H1 (cell line): ENCODE measurements at places on chromosomes 3 and 15. TPM values are rescaled to one million over a fixed set of nuclear protein-coding genes. Genes with fewer than 3 reads are reported as not detected.

DNA sequence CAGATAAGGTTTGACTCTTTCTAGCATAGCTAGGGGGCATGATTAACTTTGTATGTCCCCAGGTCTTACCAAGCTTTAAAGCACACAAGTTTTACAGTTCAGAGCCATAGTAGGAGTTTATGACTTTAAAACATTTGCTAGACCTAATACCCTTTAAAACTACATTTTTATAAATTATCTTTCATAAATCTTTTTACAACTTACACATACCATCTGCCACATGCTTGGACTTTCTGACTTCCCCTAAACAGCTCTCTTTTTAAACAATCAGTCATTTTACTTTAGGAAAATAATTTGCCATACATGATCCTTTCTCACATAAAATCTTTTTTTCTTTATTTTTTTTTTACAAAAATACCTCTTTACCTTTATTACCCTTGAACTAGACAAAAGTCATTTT, 735.3 kb upstream of the CADM2 start:
- DNase-seq, result no peak

GRCh38 chr3:196177967-196178366, 33.2 kb downstream of the ZDHHC19 start:
- DNase-seq, result no peak

GRCh38 chr15:58469432-58470353, 37.9 kb downstream of the LIPC start:
- DNase-seq, result no peak

DNA sequence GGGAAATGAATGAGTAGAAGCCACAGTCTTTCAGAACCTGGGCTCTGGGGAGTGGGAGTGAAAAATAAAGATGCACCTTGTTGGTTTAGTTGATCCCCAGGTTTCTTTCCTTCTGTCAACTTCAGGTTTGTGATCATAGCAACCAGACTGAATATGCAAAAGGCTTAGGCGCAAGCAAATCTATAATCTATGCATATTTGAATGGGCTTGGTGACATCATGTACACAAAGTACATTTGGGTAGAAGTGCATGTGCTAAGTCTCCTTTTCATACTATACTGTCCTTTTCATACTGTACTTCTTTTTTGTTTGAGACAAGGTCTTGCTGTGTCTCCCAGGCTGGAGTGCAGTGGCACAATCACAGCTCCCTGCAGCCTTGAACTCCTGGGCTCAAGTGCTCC, 132.4 kb upstream of the C2CD4B start:
- DNase-seq, result no peak

DNA sequence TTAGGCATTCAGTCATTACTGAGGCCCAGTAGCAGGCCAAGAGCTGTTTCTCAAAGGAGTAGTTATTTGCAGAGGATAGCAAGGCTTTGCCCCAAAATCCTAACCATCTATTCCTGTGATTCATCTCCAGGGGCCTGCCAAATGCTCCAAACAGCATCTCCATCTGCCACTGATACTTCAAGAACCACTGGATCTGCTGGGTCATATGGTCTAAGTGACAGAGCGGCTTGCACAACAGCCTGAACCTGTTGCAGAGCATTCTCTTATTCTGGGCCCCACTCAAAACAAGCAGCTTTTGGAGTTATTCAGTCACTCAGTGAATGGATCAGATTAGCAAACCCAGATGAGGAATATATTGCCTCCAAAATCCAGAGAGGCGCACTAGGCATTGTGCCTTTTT, 68.8 kb upstream of the ALDH1A3 start:
- no peak for DNase-seq

GRCh38 chr3:66413151-66413751, 87.6 kb downstream of the LRIG1 start:
- no peak for DNase-seq

GRCh38 chr15:52440414-52440813, 88.3 kb downstream of the MYO5A start:
- no peak for DNase-seq

DNA sequence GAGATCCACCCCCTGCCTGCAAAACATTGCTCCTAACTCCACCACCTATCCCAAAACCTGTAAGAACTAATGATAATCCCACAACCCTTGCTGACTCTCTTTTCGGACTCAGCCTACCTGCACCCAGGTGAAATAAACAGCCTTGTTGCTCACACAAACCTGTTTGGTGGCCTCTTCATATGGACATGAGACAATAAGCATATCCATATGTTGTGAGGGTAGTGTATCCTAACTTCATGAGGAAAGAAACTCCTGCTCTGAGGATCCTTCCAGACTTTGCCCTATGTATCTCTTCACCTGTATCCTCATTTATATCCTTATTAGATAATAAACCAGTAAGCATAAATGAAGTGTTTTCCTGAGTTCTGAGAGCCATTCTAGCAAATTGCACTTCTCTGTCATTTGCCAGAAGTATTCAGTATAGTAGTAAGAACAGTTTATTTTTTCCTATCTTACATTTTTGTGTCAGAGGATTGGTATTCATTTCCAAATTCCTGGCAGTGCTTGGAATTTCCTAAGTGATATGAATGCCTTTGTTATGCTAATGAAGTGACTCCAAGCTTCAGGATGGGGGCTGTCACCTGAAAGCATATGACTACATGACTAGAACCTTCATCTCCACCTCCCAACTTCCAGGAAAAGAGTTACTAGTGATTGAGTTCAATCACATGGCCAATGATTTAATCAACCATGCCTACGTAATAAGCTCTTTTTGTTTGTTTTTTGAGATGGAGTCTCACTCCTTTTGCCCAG, 30.2 kb downstream of the TTBK2 start:
- peak; percentile 15 for DNase-seq

DNA sequence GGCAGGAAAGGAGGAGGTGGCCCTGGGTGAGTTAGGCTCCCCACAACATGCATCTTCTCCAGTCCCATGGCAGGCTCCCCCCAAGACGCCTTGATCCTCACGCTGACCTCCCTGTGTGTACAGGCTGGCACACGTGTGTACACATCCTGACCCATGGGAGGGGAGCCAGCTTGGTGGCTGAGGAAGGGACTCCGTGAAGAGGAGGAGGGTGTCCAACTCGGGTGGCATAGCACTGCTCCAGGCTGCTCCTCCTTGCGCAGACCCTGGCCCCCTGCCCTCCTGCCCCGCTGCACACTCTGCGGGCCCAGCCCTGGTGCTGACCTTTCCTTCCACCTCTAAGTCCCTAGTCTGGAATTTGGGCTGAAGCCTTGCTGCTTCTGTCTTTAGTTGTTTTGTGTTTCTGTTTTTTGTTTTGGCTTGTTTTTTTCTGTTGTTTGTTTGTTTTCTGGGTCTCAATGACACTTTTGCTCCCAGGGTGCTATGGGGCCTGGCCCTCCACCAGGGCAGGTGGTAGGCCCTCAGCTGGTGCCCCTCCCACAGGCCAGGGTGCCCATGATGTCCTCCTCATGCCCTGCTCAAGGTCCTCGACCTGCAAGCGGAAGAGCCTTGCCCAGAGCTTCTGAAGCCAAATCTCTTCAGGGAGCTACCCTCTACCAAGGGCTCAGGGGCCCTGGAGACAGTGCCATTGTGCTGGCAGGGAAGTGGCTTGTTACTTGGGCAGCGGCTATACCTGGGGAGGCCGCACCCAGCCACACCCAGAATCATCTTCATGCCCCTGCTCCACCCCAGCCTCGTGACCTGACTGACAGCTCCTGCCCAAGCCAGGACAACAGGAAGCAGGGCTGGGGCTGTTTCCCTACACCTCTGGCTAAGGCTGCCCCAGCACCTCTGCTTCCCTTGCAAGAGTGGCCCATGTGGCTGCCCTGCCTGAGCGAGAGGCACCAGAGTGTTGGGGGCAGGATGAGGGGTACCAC, 5.1 kb downstream of the EPHB3 start:
- DNase-seq, result no peak

DNA sequence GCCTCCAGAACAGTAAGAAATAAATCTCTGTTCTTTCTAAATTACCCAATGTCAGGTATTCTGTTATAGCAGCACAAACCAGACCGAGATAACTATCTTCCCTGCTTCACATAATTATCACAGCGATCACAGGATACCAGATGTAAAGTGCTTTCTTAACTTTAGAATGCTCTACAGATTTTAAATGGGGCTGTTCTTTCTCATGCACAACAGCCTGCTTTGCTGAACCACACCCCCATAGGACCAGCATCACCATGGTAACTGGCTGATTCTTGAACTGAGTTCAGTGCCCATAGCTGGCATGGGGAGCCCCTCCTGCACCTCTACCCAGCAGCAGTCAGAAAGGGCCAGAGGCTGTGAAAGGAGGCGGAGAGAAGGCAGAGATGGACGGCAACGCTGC, 7.8 kb downstream of the CD80 start:
- DNase-seq, result no peak

PRR20G gene
- not detected in 2 replicates for total RNA-seq
